Peyer's patch (tissue), 4 donors: ENCODE measurements at places on chromosomes 3 and 15. TPM values are rescaled to one million over a fixed set of nuclear protein-coding genes. Genes with fewer than 3 reads are reported as not detected.

MESP2 gene
- total RNA-seq: not detected

MKRN3 gene
- total RNA-seq: not detected

CTSH gene
- total RNA-seq: 183 TPM

ASB14 gene
- not detected for total RNA-seq

HRH1 gene
- total RNA-seq: 1.7 TPM

SPATA12 gene
- total RNA-seq: not detected

WDR93 gene
- not detected for total RNA-seq

SERPINI2 gene
- not detected for total RNA-seq

DNA sequence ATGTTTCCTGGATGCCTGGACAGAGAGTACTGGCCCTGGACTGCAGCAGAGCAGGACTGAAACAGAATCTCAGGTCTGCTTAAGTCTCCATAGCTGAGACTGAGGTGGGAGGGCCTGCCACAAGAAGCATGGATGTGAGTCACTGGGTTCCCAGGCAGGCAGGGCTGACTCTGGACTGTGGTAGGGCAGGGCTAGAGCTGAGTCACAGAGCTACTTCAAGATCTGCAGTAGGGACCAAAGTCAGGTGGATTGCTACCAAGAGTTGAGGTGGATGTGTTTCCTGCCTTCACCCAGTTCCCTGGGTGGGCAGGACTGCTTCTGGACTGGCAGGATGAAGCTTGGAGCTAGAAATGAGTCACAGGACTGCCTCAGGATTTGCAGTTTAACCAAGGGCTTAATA lies 282.9 kb downstream of the AGBL1 start:
- DNase-seq: no peak

DNA sequence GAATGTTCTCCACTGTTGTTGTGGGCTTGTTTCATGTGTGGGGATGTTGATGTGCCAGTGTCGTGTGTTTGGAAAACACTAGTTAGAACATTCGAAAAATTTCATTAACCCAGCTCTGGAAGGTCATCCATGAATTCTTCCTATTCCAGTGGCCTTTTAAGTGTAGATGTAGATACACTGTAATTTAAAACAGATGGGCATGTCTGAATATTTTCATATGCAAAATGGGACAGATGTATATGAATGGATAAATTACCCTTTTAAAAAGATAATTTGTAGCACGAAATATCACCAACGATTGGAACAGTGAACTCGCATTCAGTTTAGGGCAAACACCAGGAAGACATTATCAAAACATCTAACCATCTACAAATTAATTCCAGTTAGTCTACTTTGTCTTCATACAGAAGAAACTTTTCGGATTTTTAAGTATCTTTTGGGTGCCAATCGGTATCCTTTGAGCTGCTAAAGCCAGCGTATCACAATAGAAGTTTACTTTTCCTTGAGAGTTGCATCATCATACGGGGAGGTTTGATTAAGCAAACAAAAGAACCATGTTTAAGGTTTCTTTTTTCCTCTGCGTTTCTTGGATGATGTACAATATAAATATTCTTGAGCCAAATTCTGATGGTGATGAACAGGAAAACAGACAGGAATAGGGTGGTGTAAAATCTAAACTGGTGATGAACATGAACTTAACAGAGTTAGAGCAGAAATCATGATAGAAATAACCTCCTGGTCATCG lies 528.1 kb downstream of the FOXP1 start:
- no peak for DNase-seq

DNA sequence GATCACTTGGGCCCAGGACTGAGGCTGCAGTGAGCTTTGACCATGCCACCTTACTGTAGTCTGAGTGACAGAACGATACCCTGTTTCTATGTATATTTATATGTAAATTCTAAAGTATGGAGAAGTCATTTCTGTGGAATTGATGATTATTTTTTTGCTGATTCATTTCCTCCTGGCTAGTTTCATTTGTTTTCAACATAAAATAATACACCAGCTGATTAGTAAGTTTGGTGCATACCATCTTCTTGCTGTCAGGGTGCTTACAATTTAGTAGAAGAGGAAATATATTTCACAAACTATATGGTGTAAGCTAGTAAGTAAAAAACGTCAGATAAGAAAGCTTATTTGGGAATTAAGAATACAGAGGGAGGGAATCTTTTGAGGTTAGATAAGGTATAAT lies 36.0 kb downstream of the SLC25A26 start:
- no peak for DNase-seq

DNA sequence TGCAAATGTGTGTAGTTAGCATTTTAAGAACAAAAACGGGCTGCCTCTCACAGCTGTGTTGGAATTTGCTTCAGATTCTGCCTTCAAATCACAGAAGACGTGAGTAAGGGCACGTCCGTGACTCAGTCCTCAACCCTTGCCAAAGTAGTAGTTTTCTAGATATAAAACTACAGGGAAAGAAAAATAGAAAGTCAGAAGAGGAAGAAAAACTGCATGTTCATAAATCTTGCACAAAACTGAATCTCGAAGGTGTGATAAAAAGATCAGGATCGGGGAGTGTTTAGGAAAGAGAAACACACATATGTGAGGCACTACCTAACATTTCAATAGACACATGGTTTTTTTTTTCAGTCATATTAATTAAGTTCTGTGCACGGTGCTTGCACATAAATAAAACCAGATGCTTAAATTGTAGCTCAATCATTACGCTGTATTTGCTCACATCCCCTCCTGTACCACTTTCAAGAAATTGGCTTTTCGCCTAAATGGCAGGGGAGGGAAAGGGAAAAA lies 71.7 kb downstream of the P3H2 start:
- DNase-seq: no peak

DNA sequence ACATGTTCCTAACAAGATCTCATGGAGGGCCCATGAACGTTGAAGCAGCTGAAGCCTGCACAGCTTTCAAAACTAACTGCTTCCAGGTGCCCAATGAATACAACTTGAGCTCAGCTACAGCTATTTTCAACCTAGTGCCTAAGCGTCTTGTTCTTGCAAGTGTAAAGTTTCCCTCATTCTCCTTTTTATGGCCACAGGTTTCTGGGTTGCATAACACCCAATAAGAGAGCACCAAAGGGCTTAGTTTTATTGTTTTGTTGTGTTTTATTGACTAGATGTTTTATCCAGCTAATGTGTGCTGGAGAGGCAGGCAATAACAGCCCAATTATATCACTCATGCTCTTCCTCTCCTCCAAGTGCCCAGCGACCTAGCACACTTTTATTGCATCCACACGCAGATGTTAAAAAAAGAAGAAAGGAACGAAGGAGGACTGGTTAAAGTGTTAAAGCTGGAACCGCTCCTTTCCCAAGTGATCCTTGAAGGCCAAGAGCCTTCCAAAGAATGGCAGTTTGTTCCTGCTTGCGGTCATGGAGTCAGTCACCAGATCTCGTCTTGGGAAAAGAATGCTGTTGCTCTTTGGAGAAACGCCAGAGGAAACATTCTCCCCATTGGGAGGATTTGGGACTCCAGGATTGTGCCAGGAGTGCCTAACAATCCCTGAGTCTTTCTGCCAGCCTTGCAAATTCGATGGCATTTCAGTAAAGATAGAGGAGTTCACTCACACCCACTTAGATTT lies 156.9 kb downstream of the MEX3B start:
- no peak for DNase-seq

DNA sequence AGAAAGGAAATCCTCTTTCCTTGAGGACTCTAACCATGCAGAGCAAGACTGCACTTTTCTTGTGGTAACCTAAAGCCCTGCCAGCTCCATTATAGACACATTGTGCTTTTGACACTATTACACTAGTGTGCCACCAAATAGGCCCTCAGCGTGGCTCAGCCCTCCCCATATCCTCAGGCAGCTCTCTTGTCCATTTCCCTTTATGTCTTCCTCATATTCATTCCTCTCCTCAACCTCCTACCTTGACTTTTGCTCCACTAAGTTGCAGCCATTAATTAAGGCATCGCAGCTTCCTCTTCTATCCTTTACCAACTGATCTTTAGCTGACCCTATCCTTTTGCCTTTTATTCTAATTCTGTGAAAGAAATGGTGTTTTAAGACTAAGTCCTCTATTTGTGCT lies 3.7 kb downstream of the ATG7 start:
- DNase-seq: no peak

DNA sequence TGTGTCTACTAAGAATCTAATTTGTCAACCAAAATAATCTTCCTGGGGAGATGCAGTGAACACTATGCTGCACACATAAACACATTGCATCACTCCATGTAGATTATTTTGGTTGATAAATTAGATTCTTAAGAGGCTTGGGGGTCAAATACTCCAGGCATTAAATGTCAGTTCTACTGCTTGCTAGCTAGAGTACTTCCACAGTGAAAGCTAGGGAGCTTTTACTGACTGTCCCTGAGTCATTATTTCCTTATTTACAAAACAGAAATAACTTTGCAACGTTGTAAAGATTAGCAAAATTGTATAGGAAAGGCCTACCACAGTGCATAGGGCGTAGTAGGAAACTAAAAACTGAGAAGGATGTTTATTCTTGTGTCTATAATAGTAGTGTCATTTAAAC lies 12.9 kb upstream of the TMC3 start:
- no peak for DNase-seq

- no peak for DNase-seq
Measured at GRCh38 chr3:14481018-14481645, 59.0 kb downstream of the GRIP2 start.

- no peak for DNase-seq
Measured at GRCh38 chr15:48634893-48635292, 10.6 kb downstream of the FBN1 start.

- no peak for DNase-seq
Measured at GRCh38 chr3:67646586-67647234, 7.7 kb downstream of the SUCLG2 start.

DNA sequence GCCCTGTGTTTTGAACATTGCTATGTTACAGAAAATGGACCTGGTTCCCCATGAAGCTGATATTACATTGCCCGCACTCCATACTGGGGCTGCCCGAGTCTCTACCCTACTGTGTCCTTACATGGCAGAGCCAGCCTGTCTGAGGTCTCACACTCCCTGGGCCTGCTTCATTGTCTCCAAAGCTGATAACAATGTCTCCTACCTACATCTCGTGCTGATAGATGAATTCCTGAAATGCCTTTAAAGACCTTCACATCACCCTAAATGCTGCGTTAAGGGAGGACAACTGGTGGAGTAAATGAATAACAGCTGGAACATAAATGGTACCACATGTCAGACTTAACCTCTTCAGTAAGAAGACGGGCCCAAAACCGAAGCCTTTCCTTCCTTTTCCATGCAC lies 62.9 kb upstream of the PTX3 start:
- no peak for DNase-seq

DNA sequence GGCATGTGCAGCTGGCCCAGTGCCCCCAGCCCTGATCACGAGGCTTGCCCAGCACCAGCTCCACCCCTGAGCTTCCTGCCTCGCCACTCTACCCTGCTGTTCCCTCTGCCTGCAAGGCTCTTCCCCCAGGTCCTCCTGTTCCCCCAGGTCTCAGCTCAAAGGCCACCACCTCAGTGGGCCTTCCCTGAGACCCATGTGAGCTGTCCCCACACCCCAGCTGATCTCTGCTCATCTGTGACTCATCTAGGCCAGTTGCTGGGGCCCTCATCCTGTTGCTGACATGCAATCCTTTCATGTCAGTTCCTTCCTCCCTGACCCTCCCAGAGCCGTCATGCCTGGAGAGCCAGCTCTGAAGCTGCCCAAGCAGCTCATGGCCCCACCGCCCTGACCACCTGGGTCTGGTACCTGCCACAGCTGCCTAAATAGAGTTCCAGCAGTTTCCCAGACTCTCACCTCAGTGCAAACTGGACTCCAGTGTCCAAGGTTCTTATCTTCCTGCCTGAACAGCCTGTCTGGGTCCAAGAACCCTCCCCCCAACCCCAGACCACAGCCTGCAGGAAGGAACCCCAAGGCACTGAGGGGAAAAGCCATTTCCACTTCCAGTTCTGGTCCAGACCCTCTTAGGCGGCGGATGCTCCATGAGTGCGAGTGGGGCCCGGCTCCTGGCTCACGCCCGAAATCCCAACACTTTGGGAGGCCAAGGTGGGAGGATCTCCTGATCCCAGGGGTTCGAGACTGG lies 116.6 kb upstream of the IQSEC1 start:
- DNase-seq: no peak

- no peak for DNase-seq
Measured at GRCh38 chr3:196147116-196147515, 64.1 kb downstream of the ZDHHC19 start.

DNA sequence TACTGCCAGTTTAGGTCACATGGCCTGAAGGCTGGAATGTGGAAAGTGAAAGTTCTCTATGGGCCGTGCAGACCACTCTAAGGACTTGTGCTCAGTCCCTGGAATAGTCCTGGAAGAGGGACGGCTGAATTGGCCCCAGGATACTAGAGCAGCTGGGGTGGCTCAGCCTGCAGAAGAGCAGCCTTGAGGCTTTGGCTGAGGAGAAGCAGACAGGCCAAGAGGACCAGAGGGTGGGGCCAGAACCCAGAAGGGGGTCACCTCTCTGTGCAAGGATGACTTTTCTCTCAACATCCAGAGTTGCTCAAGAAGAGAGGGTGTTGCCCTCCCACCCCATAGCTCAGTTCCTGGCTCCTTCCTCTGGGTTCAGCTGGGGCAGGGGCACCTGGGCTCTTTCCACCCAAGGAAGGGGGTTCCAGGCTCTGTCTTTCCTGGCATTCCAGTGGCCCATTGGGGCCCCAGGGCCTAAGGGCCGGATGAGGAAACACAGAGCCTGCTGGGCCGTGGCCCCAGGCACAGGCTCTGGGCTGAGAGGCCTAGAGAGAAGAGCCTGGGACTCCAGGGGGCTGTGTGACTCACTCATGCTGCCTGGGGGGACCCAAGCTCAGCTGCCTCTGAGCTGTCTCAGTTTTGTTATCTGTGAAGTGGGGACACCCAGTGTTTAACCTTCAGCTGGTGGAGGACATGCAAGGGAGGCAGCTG lies 8.5 kb upstream of the FBLN2 start:
- no peak for DNase-seq

- no peak for DNase-seq
Measured at GRCh38 chr15:89391685-89392257, 57.1 kb upstream of the POLG start.

DNA sequence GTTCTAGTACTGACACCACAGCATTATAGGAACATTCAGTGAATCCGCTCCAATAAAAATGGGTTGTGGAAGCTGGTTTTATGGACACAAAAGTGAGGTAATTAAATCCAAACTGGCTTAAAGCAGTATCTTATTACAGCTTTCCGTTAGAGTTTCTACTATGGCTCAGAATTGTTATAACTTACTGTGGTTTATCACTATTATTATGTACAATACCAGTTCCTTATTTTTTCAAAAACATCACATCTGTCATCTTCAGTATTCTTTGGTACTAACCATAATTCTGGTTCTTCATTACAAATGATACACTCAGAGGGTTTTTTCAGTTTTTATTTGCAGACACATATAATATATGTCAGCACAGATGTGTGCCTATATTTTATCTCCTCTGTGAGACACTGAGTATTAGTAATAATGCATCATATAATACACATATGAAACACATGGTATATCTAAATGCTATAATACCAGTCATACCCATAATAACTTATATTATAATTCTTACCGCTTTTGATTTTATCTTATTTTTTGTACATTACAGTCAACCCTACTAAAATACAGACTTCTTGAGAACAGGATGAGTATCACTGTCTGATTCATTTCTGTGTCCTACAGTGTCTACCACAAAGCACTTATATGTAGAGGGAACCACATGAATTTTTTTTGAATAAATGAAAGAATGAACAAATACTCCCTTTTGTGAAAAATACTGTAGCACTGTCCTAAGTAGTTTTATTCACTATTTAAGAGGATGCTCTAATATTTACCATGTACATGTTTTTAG lies 39.0 kb downstream of the CMSS1 start:
- no peak for DNase-seq

- no peak for DNase-seq
Measured at GRCh38 chr3:53160061-53160659, 849 bp upstream of the PRKCD start.
